HuH-7.5 (cell line): ENCODE measurements at places on chromosomes 1 and 21.

DNA sequence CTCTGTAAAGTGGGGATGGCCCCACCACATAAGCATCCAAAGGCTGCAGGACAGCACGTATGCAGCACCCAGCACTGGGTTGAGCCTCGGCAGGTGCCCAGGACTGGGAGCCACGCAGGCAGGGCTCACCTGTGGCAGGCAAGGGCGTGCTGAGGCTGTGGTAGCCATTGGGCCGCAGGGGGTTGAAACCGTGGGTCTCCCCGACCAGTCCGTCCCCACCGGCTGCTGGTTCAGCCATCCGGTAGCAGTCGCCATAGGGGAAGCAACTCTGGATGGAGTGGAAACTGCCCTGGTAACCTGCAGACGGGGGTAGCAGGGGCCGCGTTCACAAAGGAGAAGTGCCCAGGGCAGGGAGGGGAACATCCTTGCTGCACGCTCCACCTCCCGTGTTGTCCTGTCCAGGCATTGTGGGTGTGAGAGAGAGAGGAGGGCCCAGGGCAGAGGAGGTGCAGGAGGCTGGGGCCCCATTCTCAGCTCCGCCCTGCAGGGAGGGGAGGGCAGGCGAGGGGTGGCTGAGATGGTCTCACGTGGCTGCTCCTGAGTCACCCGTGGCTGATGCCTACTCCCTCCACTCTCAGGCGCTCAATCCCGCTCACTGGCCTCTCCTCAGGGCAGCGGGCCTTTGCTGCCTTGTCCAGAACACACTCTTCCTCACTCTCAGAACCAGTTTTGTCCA lies 49.9 kb downstream of the DMRTB1 start:
- DNase-seq = no peak

DNA sequence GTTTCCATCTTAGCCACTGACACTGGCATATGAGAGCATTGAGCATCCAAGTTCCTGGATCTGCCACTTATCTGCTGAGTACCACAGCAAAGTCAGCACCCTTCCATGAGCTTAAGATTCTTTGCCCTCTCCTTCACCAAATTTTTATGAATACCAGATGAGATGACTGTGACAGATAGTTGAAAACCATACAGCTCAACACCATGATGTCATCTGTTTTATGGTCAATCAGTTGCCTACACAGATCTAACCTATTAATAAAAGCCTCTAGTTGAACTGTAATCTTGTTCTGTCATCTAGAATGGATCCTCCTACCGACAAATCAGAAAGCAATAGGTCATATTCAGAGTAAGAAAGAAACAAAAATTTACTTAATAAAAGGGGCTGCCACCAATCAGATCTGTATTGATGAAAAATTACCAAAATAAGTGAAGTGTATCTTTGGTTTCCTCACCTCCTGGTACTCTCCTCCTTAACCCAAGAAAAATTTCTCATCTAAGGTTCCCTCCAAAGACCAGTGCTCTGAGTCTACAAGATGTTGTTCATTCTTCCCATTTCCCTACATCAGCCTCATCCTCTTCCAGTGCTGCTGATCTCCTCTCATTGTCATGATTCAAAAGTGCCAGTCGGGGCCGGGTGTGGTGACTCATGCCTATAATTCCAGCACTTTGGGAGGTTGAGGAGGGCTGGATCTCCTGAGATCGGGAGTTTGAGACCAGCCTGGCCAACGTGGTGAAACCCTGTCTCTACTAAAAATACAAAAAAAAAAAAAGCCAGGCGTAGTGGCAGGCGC lies 138.8 kb upstream of the CTTNBP2NL start:
- DNase-seq = no peak

GRCh38 chr1:23132033-23132432 lies 36.6 kb downstream of the LUZP1 start:
- DNase-seq = no peak

- no peak for DNase-seq
Observed at GRCh38 chr1:2601721-2602303, 15.2 kb downstream of the PRXL2B start.

DNA sequence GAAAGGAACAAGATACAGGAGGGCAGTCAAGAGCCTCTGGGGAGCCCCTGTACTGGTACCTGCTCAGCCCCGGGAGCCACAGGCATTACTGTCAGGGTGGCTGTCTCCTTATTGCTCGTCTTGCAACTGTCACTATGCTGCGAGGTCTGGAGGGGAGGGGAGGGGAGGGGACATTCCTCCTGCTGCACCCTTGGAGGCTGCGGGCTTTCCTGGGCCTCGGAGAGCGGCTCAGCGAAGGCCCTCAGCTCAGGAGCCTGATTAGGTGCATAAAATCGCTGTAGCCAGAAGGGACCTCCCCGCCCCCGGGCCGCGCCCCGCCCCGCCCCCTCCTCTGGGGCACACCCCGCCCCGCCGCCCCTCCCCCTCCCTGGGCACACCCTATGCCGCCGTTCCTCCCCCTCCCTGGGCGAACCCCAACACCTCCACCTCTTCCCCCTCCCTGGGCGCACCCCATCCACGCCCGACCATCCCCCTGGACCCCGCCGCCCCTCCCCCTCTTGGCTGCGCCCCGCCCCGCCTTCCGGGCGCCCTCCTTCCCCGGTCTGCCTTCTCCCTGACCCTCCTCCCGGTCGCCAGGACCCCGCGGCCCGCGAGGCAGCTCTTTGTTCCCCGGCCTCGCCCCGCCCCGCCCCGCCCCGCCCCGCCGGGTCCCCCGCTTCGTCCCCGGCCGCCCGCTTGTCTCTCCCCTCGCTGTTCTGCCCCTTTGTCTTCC lies 35.5 kb downstream of the CACHD1 start:
- DNase-seq = no peak

DNA sequence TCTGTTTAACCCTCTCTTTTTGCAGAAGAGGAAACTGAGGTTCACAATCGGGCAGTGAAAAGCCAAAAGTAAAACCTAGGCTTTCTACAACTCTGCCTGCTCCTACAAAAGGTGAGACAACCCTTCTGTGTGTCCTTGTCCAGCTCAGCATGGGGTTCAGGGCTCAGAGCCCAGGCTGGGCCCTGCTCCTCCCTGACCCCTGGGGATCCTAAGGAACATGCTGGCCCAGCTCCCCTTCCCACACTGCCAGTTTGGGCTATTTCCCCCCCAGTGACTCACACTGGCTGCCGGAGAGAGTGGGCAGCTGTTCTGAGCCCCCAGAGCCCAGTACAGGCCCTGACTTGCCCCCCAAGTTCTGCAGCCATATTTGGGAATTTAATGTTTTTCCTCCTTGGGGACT lies 8.9 kb downstream of the FAM229A start:
- no peak for DNase-seq

GRCh38 chr21:37619464-37619974 lies 252.9 kb downstream of the DYRK1A start:
- no peak for DNase-seq

- no peak for DNase-seq
Observed at GRCh38 chr1:89527256-89527655, 2.6 kb downstream of the LRRC8B start.

GRCh38 chr21:42324896-42325295 lies 9.7 kb upstream of the TFF3 start:
- no peak for DNase-seq

DNA sequence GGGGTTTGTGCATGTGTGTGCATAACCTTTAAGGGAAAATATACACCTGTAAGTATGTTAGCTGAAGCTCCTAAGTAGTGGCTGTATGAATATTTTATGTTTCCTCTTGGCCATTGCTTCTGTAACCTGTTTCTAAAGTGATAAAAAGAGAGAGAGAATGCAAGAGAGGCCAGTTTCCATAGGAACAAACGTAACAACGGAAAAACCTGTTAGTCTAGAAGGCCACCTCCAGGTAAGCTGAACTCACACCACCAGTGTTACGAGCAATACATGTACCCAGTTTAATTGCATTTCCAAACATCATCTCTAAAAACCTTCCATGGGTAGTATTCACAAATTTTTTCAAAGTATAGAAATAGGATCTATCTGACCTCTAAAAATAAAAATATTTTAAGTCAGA lies 63.1 kb downstream of the PLPPR4 start:
- DNase-seq = no peak

DNA sequence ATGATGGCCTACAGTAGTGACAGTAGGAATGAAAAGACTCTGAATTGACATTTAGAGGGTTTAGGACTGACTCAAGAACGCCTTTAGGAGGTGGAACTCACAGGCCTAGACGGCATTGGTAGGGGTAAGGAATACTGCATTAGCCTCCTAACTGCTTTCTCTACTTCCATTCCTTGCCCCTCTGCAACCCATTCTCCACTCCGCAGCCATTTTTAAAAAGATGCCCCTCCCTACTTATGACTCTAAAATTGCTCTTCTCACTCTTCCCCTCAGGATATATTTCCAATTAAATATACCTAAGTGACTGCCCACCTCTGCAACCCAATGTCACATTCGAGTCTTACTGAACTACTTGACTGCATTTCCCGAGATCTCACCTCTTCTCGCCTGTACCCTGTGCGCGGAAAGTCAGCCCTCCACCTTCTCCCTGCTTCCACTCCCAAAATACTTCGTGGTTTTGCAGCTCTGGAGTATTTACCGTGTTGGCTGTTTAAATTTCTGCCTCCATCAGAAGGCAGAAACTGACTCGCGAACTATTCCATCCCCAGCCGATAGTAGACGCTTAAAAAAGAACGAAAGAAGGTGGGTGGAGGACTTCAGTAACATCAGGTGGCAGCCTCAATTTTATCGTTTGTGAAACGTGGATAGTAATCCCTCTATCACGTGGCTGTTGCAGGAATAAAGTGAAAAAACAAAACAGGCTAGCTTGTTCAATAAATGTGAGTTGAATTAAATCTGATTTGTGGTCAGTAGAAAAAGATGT lies 1.1 kb upstream of the YBX1 start:
- DNase-seq = no peak

GRCh38 chr1:110033421-110033820 lies 1.0 kb upstream of the STRIP1 start:
- no peak for DNase-seq

DNA sequence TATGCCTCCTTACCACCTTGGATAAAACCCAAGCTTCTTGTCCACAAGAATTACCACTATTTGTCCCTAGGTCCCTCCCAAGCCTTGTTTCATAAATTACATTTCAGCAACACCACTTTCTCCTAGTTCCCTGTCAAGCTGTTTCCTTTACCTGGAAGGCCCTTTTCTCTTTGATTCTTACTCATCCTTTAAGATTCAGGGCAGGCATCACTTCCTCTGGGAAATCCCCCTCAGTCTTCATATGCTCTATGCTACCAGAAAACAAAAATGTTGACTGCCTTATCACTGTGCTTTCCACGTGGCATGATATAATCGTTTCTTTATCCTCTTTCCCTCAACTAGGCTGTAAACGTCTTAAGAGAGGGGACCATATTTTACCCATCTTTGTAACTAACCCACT lies 102.7 kb downstream of the LYST start:
- DNase-seq = no peak

GRCh38 chr1:151816548-151817352 lies 11.5 kb upstream of the LINGO4 start:
- no peak for DNase-seq

DNA sequence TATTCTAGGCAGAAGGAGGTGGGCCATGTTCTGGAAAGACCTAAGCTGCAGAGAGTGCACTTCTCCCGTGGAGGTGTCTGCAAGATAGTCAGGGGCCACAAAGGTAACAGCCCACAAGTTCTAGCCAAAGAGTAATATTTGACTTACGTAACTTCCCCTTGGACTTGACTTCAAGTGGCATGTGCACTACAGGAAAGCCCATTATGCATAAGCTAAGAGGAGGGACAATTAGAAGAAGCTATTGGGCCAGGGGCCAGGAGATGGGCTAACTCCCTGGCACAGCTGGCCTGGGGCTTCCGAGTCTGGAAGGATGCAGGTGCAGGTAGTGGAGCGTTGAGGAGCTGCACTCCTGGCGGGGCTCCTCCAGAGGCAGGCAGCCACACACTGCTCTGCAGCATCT lies 58.3 kb downstream of the ERG start:
- DNase-seq = no peak

- DNase-seq = no peak
Observed at GRCh38 chr1:16391411-16391810, 24.4 kb downstream of the SZRD1 start.
